GOT3 (cell line): ENCODE measurements at places on chromosomes 3 and 15.

DNA sequence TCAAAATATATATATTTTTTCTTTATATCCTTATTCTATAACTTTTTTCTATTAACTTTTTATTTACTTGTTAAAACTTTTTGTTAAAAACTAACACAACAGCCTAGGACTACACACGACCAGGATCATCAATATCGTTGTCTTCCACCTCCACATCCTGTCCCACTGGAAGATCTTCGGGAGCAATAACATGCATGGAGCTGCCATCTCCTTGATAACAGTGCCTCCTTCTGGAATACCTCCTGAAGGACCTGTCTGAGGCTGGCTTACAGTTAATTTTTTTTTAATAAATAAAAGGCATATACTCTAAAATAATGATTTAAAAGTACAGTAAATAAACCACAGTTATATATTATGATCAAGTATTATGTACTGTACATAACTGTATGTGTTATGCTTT is 58.9 kb downstream of the SFMBT1 start:
- DNase-seq = no peak

DNA sequence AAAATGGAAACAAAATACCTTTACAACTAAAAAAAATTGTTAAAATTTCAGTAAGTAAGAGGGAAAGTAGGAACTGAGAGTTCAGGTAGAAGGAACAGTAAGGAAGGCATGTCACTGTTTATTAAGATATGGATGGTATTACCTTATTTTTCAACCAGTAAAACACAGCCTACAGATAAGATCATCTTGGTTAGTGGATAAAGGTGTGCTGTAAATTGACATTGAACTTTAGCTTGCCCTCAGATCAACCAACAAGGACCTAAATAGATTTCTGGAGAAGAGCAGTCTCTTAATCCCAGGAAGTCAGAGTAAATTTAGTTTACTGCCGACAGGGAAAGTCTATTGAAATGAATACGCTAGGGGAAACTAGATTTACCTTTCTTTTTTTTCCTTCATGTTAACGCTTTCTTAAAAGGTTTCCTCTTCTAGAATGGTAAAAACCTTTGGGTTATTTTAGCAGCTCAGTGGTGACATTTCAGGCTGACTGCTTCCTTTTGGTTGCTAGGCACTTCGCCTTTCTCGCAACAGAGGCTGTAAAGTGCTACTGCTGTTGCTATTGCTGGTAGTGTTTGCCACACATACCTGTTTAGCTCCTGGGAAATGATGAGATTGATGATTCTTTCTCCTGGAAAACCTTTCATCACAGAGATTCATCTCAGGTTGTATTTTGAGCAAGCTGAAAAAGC is 12.9 kb downstream of the DZIP3 start:
- no peak for DNase-seq

DNA sequence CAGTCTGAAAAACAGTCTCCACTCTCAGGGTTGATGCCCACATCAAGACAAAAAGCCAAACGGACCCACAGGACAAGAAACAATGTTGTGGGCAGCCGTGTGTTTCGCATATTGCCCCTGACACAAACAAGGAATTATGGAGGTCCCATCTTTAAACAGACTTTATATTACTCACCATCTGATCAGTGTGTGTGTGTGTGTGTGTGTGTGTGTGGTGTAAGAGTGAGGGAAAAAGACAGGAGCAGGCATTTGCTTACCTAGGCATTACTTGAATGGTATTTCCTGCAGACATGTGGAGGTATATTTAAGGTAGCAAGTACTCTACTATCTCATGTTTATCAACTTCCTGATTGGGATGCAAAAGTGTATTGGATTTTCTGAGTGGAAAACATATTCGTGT is 136.3 kb downstream of the TMCO5A start:
- DNase-seq = no peak

DNA sequence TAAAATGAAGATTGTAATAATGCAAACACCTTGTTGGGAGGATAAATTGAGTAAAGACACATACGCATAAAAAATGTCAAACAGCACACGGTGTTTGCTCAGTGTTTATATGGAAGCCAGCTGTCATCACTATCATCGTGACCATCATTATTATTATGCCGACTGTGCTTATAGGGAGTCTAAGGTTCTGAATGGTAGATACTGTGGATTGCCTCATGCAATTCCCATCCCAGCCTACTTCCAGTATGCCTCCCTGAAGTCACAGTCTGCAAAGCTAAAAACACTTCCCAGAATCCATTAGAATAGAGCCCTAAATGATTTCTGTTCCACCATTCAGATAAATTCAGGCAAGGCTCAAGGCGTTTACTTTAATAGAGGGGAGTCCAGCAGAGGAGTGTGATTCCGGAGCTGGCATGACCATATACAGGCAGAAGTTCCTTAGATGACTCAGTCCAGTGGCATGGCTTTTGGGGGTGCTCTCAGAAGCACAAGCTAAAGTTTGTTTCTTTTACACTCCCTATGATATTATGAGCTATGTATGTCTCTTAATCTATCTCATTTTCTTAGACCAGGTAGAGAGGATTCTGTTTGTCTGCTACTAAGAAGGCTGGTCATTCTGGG is 148.7 kb downstream of the MEX3B start:
- DNase-seq = no peak

GRCh38 chr3:49124991-49125670 is 4.5 kb upstream of the USP19 start:
- DNase-seq = no peak

GRCh38 chr3:63791974-63792373 is 27.1 kb upstream of the C3orf49 start:
- DNase-seq = no peak

GRCh38 chr15:91099995-91100813 is at the start of gene SV2B:
SV2B (plus strand) TSS chr15:91100257; CDS start chr15:91226264, 126,007 bp downstream.
- no peak for DNase-seq

DNA sequence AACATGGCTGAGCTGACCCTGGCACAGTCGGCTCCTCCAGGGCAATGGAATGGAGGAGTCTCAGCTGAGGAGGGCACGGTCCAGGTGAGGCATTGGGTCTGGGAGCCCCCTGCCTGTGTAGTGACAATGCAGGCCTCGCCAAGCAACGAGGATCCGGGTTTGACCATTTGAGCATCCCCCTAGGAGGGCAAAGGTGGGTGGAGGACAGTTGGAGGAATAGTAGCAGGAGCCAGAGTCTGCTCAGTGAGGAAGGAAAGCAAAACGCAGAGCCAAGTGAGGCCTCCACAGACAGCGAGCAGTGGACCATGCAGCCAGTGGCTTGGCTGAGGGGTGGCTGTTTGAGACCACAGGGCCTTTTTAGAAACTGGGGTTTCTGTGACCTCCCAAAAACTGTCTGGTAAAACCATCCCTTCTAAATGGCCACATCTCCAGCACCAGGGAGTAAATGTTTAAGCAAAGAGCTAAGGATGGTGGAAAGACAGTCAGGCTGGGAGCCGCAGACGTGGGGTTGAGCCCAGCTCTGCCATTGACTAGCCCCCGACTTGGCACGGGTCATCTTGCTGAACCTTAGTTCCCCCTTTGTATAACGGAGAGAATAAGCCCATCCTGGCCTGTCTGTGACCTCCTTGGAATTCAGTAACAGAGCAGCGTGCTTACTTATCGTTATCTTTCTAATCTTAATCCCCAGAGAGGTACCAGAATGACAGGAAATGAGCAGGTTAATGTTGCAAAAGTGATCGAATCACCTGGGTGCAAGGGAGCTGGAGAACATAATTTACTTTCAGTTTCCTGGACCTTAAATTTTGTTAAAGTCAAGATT is 46.8 kb downstream of the CMTM6 start:
- no peak for DNase-seq

- DNase-seq = no peak
Measured at GRCh38 chr3:79414806-79415205, 353.0 kb downstream of the ROBO1 start.

DNA sequence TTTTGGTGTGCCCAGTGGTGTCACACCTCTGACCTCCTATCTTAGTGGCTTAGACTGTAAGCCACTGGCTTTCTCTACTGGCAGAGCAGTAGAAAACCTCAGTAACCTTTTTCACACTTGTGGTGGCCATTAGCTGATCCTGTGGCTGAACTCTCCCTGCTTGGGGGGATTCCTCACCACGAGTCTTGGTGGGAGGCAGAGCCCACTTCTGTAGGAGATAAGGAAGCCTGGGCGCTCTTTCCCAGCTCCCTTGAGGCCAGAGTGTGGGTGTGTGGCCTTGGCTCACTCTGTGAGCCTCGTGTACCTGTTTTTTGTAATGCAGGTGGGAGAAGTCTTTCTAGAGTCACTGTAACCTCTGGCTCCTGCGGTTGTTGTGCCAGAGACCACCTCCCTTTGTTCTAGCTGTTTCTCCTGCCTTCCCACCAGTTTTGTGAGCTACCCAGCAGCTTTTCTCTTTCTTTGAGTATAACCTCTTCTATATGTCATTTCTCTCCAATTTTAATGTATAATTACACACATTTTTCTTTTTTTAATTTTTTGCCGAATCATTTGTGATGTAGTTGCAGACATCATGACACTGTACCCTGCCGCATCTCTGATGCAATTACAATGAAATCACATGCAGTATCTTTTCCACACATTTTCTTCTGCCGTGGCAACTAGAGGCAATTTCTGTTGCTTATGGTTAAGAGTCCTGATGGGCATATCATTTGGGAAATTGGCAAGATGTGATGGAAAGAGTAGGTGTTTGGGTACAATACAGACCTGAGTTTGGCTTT is 13.8 kb downstream of the XCR1 start:
- DNase-seq = no peak

DNA sequence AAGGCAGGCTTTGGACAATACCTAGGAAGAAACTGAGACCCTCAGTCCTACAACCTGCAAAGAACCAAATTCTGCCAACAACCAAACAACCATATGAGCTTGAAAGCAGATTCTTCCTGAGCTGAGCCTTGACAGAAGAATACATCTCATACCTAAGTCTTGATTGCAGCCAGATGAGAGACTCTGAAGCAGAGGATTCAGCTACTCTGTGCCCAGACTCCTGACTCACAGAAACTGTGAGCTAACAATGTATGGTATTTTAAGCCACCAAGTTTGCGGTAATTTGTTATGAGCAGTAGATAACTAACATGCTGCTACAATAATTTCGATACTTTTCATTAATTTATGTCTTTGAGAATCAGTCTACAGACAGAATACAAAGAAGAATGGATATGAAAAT is 325.1 kb upstream of the CBLB start:
- no peak for DNase-seq

- no peak for DNase-seq
Measured at GRCh38 chr3:157531771-157532170, 28.6 kb upstream of the VEPH1 start.

- no peak for DNase-seq
Measured at GRCh38 chr15:89247446-89247845, 3.7 kb downstream of the FANCI start.

DNA sequence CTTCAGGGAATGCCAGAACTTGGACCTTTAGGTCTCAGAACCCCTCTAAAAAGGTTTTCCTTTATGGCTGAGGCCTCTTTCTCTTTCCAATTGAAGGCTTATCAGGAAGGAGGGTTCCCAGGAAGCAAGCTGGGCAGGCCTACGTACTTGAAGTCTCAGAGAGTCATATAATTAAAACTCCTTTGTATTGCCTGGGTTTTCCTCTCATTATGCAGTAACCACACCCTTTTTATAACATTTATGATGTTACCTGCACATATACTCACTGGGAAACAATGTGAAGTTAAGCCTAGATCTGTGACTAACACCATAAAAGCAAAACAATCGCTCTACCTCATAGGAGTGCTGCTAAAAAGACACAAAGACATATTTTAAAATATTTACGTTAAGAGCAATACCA is 27.3 kb downstream of the SERP1 start:
- DNase-seq = no peak

DNA sequence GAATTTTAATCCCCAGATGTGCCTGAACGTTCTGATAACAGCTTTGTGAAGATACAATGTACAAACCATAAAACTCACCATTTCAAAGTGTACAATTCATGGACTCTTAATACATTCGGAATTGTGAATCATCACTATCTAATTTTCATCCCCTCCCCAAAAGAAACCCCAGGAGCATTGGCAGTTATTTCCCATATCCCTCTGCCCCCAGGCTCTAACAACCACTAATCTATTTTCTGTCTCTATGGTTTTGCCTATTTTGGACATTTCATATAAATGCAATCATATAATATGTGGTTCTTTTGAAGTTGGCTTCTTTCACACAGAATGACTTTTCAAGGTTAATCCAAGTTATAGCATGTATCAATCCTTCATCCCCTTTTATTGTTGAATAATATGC is 25.3 kb downstream of the PRICKLE2 start:
- DNase-seq = no peak

DNA sequence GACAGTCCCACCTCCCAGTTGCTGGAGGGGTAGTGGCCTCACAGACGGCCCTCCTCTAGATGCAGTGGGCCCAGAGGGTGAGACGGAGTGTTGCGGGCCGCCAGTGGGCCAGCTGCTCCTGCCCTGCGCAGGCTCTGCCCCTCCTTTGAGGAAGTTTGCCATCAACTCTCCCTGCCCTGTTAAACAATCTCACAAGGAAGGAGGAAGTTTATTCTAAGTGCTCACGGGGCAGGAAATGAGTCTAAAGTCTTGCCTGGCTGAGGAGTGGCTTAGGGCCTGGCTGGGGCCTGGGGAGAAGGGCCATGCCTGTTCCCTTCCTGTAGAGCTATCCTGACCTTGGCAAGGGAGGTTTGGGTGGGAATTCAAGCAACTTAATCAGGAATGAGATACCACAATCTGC is at the start of gene FAM3D:
Gene FAM3D, minus strand, starts transcription at position 92 of the 400 bp plus-strand sequence. CDS start 11,211 bp downstream, outside the sequence.
- DNase-seq = no peak

GRCh38 chr3:178042376-178042775 is 493.9 kb upstream of the KCNMB2 start:
- no peak for DNase-seq

GRCh38 chr15:84949043-84949442 is 32.6 kb upstream of the PDE8A start:
- no peak for DNase-seq

DNA sequence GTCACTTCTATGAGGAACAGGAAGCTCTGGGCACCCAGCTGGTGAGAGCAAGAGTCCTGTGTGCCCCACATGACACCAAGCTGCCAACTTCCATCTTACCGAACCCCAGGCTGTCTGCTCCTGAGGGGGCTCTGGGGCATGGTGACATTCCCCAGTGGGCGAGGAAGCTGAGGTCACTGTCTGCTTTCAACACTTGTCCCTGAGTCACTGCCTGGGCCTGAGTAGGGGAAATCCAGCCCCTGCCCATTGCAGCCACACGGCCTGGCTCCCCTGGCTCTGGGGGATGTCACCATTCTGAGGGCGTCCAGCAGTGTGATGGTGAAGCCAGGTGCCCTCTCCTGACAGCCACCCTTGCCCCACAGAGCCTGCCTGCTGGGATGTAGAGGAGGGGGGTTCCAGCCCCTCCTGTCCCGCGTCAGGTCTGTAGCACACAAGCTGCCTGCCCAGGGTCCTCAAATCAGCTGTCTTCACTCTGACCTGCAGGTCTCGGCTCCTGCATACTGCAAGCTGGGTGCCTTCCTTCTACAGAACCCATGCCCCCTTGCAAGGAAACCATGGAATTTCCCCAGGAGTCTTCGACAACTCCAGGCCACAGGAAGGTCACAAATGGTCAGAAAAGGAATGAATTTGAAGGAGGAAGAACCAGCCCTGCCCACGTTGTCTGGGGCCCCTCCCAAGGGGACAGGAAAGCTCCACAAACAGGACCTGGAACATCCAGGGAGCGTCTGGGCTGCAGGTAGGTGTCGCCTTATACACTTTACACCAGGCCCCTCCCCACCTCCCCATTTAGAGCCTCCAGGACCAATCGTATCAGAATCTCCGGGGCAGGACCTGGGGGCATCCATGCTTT is 69.9 kb upstream of the GATM start:
- DNase-seq = no peak

- DNase-seq = no peak
Measured at GRCh38 chr3:44867421-44868111, 5.9 kb downstream of the TMEM42 start.

GRCh38 chr3:119219069-119219468 is 21.6 kb downstream of the B4GALT4 start:
- DNase-seq = no peak
